Globus pallidus (tissue), 1 donor: ENCODE measurements at places on chromosomes 3 and 15.

GRCh38 chr3:120441776-120442175, 9.0 kb downstream of the FSTL1 start:
- no peak for DNase-seq

DNA sequence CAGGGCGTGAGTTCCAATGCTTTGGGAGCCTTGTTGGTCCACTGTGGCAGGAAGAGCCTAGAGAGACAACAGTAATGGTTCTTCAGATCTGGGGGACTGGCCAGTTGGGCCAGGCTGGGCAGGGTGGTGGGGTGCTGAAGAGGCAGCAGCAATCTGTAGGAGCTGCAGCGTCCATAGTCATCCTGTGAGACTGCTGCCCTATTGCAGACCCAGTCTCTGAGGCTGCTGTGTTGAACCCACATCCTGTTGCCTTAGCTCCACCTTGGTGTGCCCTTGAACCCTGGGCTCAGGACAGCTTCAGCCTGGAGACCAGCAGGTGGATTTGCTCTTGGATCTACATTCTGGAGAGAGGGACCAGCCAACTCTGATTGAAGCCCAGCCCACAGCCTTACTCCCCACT, 23.6 kb upstream of the ETV5 start:
- DNase-seq, result no peak

DNA sequence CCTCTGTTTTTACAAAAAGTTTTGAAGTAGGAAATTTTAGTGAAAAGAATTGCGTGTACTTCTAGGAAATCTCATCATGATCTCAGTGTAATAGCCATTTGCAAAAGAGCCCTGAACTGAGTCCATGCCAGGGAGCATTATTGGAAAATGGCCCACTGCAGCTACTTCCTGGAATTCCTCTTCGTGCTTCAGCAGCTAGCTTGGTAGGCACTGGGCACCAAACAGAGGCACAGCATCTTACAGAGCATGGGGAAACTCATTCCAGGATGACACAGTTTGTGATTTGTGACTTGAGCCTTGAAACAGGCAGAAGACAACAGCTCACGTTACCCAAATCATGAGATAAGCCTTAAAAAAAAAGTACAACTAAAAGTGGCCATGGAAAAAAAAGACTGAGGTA, 179.1 kb downstream of the WDR72 start:
- no peak for DNase-seq

- DNase-seq, result no peak
These were observed 56.9 kb downstream of the FLNB start for GRCh38 chr3:58064923-58065638.

- no peak for DNase-seq
These were observed 58.7 kb downstream of the FOXB1 start for GRCh38 chr15:60062826-60063225.

DNA sequence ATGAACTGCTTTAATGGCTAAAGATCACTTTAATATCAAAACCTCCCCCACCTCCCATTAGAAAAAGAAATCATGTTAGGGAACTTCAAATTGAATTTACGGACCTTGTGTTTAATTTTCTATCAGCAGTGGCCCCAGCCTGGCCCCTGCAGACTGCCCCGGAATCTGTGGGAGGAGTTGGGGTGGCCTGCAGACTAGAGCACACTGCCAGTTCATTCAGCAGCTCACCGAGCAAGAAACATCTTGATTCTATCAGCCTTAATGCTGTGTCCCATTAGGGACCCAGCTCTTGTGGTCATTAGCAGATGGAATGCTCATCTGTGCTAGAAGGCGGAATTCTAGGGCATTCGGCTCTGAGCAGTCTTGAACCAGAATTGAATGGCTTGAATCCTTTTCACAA, 54.2 kb downstream of the FLNB start:
- DNase-seq, result no peak

DNA sequence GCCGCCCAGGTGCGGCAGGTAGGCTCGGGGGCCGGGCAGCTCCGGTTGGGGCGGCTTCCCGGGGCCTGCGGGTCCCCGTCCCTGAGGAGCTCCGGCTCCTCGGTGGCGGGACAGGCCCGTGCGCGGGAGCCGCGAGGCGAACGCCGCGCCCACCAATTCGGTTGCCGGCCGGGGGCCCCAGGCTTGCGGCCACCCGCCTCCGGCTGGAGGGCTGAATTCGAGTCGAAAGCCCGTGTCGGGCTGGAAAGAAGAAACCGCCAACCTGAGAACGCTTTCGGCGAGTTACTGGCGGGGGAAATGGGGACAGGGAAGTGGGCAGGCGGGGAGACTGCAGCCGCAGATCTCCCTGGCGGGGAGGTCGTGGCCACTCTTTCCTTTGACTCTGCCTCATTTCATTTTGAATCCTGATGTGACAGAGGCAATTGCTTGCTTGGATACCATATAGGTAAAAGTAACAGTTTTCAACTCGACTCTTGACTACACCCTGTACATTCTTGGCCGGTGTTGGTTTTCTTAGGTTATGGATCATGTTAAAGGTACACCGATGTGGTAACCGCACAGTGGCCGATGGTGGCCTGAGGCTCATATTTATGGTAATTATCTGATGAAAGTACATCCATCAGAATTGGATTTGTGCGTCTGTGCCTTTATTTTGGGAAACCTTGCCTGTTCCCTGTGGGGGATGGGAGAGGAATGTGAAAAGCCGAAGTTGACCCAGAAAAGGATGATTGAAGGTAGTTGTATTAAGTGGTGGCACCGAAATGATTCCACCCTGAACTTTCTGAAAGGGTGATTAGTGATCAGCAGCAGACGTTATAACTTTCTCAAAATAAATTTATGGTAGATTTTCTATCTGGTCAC, 1.7 kb downstream of the B3GNT5 start:
- DNase-seq, result no peak

GRCh38 chr3:108152274-108152673, 61.4 kb upstream of the CD47 start:
- DNase-seq, result no peak

DNA sequence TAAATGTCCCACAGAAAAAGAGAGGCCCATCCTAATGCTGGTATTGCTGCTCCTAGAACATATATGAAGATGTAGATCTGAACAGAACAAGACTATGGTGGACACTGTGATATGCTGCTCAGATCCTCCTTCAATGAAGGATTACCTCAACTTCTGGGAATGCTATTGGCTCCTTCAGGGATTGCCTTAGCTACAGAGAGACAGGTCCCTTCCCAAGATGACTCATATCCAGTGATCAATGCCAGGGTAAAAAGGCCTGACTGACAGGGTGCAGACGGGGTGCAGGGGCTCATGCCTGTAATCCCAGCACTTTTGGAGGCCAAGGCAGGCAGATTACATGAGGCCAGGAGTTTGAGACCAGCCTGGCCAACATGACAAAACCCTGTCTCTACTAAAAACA, 20.5 kb upstream of the STAG1 start:
- no peak for DNase-seq

DNA sequence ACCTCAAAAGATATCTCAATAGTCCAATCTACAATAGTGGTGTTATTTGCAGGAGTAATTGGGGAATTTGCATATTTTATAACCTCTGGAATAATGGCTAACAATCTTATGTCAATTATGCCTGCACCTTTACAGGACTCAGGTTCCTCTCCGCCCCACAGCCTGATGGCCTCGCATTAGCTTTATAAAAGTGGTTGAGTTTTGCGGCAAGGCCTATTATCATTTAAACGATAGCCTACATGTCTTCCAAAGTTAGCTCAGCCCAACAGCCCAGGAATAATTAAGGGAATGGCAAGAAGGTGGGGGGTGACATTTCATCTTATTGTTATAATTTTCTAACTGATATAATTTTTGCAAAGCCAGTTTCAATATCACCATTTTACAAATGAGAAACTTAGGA, 97.3 kb downstream of the RTP4 start:
- DNase-seq, result no peak
